Fibroblast of villous mesenchyme (primary cell): ENCODE measurements at places on chromosomes 16 and 17. TPM values are rescaled to one million over a fixed set of nuclear protein-coding genes. Genes with fewer than 3 reads are reported as not detected.

GRCh38 chr16:53651357-53651756 lies 52.3 kb downstream of the RPGRIP1L start:
- DNase-seq = no peak

The ACAP1 gene
- 1.9 and 3.9 TPM in 2 replicates for total RNA-seq

- DNase-seq = no peak
Observed at GRCh38 chr17:56457501-56457900, 136.0 kb upstream of the NOG start.

The ADAT1 gene
- 69.9 and 83.8 TPM in 2 replicates for total RNA-seq

DNA sequence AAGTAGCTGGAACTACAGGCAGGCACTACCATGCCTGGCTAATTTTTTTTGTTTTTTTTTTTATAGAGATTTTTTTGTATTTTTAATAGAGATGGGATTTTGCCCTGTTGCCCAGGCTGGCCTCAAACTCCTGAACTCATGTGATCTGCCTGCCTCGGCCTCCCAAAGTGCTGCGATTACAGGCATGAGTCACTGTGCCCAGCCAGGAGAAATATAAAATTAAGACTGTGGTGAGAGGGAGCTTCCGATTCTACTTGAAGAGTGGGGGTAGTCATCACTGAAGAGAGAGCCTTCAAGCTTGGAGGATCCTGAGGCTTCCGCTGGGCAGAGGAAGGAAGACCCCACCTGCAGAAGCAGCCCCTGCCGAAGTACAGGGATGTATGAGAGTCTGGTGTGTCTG lies 34.4 kb upstream of the RGS9 start:
- DNase-seq = no peak

DNA sequence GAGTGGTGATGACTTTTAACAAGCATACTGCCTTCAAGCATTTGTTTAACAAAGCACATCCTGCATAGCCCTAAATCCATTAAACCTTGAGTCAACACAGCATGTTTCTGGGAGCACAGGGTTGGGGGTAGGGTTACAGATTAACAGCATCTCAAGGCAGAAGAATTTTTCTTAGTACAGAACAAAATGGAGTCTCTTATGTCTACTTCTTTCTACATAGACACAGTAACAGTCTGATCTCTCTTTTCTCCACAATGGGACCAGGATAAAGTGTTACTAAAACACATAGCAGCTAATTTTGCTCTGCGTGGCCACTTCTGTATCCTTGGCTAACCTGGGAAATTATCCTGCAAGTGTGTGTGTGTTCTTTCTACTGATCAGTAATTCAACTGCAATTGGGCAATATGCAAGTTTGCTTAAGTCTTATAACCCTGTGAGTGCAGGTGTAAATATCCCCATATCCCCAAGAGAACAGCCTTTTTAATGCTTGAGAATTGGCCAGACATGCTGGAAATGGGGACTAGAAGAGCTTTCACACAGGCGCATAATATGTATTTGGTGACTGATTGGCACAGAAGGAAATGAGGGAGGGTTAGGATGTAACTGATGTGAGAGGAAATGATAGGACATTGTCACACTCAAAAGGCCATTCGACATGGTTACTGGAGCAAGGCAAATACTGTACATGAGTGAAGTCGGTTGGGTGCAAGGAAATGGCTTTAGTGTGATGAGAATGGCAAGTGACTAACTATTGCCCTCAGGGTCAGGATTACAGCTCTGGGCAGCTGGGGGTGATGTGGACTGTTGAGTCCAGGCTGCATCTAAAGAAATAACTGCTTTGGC lies 10.8 kb upstream of the ANKS4B start:
- no peak for DNase-seq

The KRT9 gene
- not detected in 2 replicates for total RNA-seq
